ENCODE measurements at places on chromosomes 7 and 10.

GRCh38 chr7:29224726-29225125 lies 30.2 kb downstream of the CHN2 start:
- DNase-seq: peak; percentile 55

- DNase-seq: peak; percentile 16
Observed at GRCh38 chr10:119165171-119166117, at the start of gene SFXN4. SFXN4 (minus strand) TSS chr10:119165714; CDS start chr10:119165647, 67 bp downstream.

DNA sequence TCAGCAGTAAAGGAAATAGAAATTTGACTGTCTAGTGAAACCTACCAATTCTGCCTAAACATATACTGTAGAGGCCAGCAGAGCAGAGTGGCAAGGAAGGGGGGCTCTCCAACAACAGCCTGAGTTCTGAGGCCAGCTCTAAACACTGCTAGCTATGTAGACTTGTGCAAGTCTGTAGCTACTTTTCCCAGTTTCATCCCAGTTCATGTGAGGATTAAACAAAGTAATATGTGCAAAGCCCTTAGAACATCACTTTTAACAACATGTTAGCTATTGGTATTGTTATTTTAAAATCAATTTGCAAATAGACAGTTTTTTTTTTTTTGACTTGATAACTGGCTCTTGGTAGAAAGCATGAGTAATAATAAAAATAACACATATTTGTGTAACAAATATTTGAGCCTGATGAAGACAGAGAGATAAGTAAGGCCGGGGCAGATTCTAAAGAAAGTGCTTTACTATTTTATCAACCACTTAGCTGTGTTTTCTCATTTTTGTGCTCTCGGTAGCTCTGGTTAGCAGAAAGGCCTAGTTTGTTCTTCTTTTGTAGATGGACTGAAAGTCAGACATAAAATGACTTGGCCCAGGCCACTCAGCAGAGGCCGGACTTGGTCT lies 9.3 kb downstream of the CHST12 start:
- DNase-seq: no peak

DNA sequence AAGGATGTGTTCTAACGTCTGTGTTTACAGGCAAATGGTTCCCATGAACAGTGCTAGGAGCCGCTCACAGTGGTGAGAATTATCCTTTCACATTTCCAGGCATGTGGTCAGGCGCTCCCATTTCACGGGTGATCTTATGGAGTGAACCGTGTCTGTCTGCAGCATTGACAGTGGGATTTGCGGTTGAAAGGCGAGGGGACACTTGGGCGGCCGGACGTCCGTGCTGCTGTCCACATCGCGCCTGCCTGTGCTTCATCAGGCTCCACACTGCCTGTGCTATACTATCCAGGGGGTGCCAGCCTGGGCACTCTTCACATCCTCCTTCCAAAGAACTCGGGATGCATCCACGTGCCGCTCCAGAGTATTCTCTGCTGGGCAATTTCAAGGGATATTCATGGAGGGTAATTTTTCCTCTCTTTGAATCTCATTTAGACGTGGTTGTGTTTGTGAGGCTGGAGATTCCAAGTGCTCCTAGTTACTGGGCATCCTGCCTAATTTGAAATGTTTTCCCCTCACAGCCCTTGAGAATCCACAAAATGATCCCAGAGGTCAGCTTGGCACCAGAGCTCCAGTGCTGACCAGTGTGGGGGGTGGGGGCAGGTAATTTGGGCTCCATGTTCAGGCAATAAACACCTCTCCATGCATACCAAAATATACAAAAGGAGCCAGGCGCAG lies 61.9 kb upstream of the EBF3 start:
- no peak for DNase-seq

DNA sequence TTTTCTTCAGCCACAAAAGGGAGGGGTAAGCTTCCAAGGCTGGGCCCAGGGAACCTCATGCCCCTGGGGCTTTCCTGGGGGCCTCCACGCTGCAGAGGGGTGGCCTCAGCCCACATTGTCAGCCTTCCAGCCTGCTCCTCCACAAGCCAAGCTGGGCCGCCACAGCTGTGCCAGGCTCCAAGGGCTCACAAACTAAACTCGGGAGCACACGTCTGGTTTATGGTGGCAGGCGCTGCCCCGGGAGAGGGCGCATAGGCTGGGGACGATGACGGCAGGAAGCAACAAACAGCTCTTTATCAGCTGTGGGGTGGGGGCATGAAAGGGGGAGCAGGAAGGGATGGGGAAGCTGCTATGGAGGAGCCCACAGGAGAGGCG lies 6.3 kb upstream of the CDH23 start:
- DNase-seq: no peak

DNA sequence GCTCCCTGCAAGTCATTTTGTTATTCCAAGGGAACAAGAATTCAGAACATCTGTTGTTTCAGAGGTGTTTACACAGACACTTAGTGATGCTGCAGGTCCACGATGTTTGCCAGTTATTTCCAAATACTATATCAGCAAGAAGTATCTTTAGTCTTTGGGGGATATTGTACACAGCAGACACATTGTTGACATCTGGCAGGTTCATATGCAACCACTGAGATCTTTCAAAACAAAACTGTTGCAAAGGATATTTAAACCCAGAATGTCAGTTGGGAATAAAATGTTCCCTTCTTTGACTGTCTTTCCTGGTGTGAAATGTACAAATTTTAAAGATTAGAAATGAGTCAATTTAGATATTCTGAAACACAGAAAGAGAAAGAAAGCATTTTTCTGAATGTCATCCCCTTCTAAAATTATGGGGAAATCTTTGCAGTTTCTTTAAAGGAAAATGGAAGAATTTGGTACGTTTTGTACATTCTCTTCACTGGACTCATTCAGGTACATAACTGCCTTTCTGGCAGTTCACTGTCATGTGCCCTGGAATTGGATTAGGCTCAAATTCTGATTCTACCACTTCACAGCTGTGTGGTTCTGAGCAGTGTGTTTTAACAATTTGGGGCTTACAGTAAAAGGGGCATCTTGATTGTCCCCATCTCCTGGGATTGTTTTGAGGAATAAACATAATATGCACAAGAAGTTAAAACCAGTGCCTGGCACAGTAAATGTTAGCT lies 40.3 kb upstream of the CELF2 start:
- no peak for DNase-seq

DNA sequence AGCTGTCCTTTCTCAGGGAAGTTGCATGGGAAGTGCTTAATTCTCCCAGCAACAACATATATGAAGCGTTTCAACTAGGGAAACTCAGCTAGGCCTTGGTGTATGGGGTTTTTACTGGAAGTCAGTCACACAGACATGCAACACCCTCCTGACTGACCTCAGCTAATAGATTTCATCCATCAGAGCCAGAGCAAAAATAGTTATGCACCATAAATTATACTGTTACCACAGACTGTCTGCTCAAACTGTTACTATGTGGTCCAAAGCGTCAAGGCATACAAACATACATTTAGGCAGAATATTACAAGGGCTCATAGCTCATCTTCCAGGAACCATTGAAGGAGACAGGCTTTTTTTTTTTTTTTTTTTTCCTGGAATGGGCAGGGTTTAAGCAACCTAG lies 417.9 kb downstream of the ANKRD7 start:
- DNase-seq: no peak

DNA sequence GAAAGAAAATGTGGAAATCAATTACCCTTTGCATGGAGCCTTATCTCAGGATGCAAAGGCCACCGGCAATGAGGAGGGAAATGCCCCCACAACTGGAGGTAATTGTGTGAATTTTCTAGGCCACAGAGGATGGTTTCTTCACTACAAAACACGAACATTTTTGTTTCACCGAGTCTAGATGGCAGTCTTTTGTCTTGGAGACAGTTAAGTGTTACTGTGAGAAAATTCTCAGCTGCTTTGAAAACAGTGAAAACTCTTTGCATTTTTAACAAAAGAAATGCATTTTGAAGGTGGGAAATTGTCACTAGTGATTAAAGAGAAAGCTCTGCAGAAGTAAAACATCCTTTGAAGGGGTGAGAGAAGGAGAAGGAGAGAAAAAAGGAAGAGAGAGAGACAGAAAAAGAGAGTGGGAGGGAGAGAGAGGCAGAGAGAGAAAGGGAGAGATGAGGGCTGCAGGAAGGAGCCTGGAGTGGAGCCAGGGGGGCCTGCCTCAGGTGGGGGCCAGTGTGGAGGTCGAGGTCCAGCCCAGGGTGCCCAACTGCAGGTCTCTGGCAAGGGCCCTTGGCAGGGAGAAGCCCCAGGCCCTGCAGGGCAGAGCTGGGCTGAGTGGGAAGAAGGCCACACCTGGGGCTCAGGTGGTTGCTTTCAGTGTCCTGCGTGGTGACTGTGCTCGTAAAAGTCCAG lies 261.4 kb downstream of the ADARB2 start:
- no peak for DNase-seq

DNA sequence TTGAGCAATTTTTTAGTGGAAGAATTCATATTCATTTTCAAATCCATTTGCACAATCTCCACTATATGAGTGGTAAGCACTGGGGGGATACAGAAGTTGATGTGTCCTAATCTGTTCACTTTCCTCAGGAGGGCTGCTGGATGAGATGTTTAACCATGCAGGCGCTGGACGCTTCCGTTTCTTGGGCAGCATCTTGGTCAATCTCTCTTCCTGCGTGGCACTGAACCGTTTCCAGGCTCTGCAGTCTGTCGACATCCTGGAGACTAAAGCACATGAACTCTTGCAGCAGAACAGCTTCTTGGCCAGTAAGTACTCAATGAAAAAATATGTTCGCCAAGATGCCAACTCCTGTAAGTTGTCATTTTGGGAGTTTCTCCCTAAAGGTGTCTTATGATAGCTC lies 179.3 kb downstream of the ABCA13 start:
- no peak for DNase-seq
